ENCODE measurements at places on chromosomes 7 and 10. TPM values are rescaled to one million over a fixed set of nuclear protein-coding genes. Genes with fewer than 3 reads are reported as not detected.

Gene SUN3
- not detected for total RNA-seq

Gene ACTL6B
- total RNA-seq, result not detected

Gene PNLIP
- total RNA-seq, result not detected

Gene TSPAN13
- 19.5 TPM for total RNA-seq

Gene GIMAP1
- total RNA-seq, result 14.3 TPM
